Activated CD8-positive, alpha-beta memory T cell treated with anti-CD3 and anti-CD28 coated beads for 1 hour (primary cell): ENCODE measurements at places on chromosomes 16 and 17.

DNA sequence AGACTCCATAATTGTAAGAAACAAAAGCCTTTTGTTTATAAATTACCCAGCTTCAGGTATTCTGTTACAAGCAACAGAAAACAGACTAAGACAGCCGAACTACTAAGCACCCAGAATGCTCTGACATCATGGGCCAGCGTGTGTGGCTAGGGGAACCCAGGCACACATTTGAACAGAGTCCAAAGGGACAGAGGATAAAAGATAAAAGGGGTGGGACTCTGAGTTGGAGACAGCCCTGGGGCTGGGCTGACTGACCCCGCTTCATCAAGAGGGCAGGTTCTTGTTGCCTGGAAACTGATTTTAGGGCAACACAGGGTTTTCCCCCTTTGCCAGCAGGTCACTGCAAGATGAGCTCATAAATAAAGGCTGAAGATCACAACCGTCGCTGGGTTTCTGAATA, 30.5 kb upstream of the ZNF287 start:
- DNase-seq = no peak

GRCh38 chr17:69175625-69176456, 34.1 kb upstream of the ABCA6 start:
- no peak for DNase-seq

- DNase-seq = no peak
Measured at GRCh38 chr17:80187515-80187941, 17.7 kb downstream of the CARD14 start.

GRCh38 chr17:78822552-78822951, 18.1 kb downstream of the USP36 start:
- DNase-seq = no peak

- no peak for DNase-seq
Measured at GRCh38 chr16:50442221-50442620, 73.4 kb upstream of the BRD7 start.

DNA sequence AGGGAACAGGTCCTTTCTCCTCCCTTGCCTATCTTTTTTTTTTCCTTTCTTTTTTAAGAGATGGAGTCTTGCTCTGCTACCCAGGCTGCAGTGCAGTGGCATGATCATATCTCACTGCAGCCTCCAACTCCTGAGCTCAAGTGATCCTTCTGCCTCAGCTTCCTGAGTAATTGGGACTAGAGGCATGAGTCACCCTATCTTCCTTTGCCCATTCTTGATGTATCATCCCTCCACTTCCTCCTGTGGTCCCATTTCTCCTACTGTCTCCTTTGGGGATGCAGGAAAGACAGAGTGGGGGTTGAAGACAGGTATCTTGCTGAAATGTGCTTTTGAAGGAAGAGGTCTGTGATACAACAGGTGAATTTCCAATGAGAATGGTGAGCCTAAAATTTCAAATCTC, 5.5 kb downstream of the MYO19 start:
- no peak for DNase-seq

DNA sequence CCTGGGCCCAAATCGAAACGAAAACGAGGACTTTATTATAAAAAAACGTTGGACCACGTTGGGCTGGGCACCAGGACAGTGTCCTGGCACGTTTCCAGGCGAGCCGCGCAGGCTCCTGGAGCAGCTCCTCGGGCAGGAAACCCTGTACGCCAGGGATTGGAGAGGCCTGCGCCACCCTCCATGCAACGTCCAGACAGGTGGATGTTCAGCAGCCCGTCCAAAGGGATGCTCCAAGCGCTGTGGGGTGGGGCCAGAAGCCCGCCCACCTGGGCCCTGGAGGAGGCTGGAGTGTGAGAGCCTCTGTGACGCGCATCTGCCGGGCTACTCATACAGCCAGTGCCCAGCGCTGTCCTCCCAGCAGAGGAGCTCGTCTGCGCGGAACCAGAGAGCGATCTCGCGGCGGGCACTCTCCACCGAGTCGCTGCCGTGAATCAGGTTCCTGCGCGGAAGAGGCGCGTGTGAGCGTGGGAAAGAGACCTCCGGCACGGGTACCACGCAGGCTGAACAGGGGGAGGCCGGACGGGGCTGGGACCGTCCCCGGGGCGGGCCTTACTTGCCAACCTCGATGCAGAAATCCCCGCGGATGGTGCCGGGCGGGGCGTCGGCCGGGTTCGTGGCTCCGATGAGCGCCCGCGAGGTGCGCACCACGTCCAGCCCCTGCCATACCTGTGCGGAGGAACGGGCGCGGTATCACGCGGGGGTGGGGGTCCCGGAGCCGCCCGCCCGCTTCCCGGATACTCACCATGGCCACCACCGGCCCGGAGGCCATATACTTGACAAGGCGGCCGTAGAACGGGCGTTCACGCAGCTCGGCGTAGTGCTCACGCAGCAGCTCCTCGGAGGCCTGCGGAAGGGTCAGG, 785 bp downstream of the NME3 start:
- DNase-seq = no peak

DNA sequence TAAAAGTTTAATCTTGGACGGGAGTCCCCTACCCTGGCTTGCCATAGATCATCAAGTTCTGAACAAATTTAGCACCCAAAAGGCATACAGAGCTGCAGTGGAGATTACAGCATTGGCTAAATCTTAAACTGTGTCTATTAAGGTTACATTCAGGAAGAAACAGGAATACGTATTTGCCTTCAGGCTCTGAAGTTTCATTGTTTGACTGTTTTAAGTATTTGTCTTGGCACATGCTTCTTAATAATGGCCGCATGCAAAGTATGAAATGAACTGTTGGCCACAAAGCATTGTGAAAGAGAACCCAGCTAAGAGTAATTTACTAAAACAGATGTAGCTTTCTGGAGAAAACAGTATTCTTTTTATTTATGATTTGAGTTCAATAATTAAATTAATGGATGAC, 63.9 kb upstream of the CNEP1R1 start:
- DNase-seq = no peak

DNA sequence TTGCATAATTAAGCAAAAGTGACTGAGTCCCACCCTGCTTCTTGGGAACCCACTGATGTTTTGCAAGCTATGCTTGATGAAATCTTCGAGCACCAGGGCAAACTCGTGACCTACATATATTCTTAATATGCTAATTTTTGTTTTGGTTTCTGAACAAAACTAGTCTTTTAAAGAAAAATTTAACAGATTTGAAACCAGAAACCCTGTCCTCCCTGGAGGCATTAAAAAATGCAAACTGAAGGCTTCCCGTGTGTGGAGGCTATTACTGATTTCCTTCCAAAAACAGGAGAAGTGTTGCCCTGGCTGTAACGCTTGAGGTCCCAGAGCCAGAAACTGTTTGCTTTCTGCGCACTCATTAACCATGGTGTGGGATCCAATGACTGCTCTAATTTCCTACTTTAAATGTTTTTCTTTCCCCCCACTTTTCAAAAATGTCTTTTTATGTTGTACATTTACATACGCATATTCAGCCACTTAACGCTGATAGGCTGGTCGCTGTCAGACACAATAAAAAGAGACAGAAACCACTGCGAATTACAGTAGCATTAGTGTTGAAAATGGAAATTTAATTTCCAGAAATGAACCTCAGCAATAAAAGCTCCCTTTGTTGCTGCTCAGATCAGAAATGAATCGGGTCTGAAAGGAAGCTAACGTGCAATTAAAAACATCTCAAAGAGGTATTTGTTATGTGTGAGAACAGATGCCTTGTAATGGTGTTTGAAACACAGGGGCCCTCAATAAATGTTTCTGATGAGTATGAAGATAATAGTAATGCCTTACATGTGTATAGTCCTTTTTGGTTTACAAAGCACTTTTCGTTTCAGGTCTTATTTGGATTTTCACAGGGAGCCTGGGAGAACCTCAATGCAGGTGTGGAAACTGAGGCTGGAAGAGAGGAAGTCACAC, 39.9 kb upstream of the IRX6 start:
- no peak for DNase-seq

GRCh38 chr17:81968850-81969812, 8.1 kb upstream of the NOTUM start:
- no peak for DNase-seq

GRCh38 chr16:23934610-23935236, 98.9 kb downstream of the PRKCB start:
- no peak for DNase-seq

DNA sequence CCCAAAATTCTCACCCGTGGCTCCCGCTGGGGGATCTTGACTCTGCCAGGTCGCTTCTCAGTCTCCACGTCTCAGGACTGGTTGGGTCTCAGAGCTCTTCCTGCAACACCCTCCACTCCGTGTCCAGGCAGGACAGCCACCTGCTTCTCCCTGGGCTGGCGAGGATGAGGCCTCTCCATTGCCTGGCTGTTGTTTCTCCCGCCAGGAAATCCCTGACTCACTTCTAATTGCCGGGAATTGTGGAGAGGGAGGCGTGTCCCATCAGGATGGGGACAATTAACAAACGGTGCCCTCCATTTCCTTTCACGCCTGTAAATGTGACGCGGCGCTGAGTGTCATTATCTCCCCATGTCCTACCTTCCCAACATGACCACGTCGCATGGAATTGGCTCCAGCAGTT, 204.5 kb downstream of the RBFOX3 start:
- no peak for DNase-seq

- no peak for DNase-seq
Measured at GRCh38 chr16:58110571-58111301, 18.4 kb downstream of the CFAP20 start.

DNA sequence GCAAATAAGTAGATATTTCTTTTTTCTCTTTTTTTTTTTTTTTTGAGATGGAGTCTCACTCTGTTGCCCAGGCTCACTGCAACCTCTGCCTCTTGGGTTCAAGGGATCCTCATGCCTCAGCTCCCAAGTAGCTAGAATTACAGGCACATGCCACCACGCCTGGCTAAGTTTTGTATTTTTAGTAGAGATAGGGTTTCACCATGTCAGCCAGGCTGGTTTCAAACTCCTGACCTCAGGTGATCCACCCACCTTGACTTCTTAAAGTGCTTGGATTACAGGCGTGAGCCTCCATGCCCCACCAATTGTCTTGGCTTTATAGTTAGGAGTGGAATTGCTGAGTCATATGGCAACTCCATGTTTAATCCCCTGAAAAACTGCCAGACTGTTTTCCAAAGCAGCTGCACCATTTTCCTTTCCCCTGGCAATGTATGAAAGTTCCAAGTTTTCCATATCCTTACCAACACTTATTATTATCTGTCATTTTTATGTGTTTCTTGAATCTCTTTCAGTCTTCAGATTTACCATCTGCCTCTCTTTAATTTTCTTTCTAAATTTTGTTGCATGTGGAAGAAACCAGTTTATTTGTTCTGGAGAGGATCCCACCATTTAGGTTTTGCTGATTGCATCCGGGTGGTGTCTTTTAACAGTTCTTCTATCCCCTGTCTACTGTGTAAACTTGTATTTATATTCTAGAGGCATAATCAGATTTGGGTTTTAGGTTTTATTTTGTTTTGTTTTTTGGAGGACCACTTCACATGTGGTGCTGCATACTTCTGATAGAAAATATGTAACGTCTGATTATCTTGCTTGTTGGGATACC, 9.9 kb upstream of the CES3 start:
- DNase-seq = no peak

DNA sequence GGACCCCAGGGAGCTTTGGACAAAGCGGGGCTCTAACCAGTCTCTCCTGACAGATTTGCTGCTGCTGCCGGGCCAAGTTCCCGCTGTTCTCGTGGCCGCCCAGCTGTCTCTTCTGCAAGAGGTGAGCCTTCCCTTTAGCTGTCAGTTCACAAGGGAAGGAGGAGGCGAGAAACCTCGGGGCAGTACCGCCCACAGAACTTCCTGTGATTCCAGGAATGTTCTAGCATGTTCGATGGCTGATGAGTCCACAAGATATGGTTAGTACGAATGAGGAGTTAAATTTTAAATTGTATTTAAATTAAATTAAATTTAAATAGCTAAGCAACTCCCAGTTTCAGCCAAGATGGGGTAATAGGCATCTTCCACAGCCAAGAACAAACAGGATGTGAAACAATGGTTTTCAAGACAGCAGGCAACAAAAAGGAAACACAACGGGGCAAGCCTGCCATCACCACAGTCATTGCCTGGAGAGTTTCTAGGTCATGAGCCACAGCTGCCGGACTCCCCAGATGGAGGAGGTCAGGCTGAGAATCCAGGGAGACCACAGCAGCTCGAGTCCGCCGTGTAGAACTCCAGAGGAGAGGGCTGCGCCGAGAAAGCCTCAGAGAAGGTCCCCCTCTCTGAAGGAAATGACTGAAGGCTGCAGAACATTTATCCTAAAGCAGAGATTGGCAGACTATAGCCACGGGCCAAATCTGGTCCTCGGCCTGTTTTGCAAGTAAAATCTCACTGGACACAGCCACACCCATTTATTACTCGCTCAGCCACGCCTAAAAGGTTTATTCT, 9.5 kb upstream of the TCF25 start:
- DNase-seq = no peak

DNA sequence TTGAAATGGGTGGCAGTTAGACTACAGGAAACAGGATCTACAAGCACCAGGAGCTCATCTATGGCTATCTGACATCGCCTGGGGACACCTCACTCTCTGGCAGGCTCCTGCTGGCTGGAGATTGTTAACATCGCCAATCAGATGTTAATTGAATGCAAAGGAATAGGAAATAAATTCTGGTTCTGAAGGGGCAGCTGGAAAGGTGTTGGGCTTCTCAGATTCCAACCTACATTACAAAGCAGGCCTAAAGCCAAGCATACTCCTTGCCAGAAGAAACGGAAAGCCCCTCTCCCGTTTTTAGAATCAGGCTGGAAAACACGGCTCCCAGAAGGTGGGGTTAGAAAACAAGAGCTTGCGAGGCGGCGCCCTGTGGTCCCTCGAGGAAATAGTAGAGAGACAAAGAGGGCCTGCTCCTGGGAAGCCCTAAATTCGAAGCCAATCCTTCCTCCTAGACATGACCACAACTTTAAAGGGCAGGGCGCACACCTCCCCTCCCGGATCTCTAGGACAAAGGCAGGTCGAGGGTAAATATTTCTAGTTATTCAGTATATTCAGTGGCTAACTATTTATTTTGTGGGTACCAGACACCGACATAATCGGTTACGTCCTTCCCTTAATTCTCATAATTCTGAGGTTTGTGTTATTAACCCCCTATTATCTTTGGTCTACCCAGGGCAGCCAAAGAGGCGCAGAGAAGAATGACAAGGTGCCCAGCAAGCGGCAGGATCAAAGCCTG, 763 bp upstream of the TOM1L1 start:
- no peak for DNase-seq

- DNase-seq = peak; percentile 30
Measured at GRCh38 chr17:35879773-35880654, at the start of gene CCL5. TSS of gene CCL5 (minus strand) at chr17:35880360.

DNA sequence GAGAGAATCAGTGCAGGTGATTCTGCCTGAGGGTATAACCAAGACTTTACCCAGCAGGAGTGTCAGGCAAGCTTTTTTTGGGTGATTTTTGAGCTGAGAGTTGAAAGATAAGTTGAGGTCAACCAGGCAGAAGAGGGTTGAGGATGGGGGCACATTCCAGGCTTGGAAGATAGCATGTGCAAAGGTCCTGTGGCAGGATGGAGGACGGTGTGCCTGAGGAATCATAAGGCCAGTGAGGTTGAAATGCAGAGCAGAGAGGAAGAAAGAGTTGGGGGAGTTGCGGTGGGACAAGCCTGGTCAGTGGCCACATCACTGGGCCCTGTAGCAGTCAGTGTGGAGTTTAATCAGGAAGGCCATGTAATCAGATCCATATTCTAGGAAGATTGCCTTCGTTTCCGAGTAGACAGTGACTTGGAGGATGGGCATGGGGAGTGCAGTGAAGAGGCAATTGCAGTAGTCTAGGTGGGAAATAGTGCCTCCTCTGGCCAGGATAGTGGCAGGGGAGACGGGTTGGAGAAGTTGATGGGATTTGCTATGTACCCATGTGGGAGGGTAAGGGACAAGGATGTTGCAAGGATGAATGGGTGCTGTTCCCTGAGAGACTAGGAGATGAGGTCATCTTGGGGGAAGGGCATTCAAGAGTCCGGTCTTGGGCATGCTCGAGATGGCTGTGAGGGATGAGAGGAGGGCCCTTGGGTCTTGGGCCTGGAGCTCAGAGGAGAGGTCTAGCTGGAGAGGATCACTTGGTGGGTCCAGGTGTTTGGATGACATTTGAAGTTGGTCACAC, 3.9 kb downstream of the PLEKHG4 start:
- no peak for DNase-seq
